ENCODE measurements at places on chromosomes 3 and 15.

GRCh38 chr15:78927077-78927790 is 17.6 kb downstream of the CTSH start:
- no peak for DNase-seq

DNA sequence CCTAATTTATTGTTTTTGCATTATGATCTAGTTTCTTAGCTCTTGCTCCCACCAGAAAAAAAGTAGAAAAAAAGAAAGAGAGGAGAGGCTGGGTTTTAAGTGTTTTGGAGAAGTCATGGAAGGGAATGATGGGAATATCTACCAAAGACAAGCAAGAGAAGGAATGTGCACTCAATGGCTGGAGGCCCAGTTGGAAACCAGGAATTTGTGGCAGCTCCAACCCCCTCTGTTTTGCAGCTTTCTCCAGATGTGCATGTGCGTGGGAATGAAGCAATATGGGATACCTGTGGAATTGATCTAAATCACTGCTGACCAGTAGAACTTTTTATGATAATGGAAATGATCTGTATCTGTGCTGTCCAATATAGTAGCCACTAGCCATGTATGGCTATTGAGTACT is 27.1 kb downstream of the EIF2AK4 start:
- no peak for DNase-seq

DNA sequence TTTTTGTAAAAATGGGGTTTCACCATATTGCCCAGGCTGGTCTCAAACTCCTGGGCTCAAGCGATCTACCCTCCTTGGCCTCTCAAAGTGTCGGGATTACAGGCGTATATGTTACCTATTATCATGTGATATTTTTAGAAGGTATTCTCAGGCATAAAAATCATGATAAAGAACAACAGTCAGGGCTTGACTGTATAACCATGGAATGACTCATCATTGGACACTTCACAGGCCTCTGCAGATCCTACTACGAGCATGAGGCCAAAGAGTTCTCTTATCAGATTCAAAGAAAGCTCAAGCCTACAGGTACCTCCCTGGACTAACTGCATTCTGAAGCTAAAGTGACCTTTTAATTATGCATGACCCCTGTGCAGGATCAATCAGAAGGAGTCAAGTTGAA is 91.7 kb upstream of the PRICKLE2 start:
- no peak for DNase-seq

GRCh38 chr3:127426444-127427153 is 138.8 kb upstream of the PRR20G start:
- DNase-seq: no peak

DNA sequence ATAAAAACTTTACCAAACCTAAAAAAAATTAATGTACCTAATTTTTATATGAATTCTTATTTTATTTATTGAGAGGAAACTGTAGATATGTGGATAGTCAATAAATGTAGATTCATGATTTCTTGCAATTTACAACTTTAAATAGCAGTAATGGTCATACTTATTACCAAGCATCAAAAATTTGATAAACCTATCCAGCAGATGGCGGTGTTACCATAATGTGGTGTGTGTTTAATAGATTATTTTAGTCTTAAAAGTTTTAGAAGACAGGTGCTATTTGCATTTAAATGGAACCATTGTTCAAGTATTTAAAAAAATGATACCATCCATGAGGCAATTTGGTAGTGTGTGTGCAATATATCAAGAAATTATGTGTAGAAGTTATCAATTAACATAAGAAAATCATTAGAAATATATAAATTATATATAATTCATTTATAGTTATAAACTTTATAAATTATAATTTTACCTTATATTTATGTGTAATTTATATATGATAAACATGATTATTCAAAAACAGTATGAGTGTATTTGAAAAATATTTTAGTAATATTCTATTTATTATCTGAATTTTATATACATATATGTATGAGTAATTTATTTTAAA is 176.0 kb upstream of the BCHE start:
- no peak for DNase-seq

All from activated naive CD8-positive, alpha-beta T cell treated with anti-CD3 and anti-CD28 coated beads for 36 hours (primary cell).